Stimulated activated CD8-positive, alpha-beta memory T cell treated with anti-CD3 and anti-CD28 coated beads, Interleukin-7, amount 100 ng/mL, for 24 hours (primary cell): ENCODE measurements at places on chromosomes 4 and X.

DNA sequence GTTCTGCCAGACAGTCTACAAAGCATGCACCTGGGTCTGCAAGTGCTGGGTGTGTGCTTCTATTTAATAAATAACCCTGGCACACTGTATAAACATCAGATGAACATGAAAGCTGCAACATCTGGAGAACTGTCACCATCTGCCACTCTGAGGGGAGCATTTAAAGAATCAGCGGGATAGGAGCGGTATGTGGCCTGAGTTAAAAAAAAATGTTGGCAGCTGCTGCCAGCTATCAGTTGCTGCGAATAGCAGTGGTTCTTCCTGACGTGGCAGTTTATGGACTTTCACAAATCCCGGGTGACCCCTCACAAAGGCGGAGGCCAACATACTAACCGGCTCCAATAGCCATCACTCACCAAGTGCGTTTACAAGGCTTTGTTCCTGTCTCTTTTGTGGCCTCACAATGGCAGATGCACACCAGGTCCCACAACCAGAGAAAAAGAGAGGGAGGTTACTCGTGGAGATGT, 95.1 kb downstream of the RASL11B start:
- no peak for DNase-seq

GRCh38 chr4:80831383-80832361, 198.8 kb upstream of the BMP3 start:
- no peak for DNase-seq

DNA sequence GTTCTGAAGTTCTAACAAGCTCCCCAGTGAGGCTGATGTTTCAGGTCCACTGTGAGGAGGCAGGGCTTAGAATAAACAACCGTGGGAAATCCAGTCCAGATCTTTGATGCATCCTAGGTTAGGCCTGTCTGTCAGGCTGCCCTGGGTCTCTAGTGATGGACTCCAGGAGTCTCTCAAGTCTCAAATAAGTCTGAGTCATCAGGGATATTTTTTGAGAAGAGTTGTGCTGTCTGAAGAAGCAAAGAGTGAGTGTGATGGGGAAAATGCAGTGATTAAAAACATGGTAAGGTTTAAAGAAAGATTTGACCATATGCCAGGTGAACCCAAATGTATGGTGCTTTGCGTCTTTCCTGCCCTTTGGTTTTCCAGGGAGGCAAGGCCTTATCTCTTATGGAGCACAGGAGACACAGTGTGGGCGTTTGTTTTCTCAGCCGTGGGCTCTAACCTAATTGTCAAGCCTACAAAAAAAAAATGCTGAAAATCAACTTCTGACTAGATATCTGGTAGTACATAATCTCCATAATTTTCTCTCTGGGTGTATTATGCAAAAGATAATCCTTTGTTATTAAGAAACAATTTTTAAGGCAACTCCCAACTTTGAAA, 100.7 kb downstream of the PTTG2 start:
- no peak for DNase-seq

- no peak for DNase-seq
Observed at GRCh38 chrX:10728806-10729389, 108.5 kb upstream of the MID1 start.

GRCh38 chr4:143773998-143774895, 73.8 kb upstream of the FREM3 start:
- peak; percentile 6 for DNase-seq

GRCh38 chr4:138290805-138291204, 48.7 kb upstream of the SLC7A11 start:
- no peak for DNase-seq

- no peak for DNase-seq
Observed at GRCh38 chr4:88910101-88910500, 146.9 kb downstream of the FAM13A start.

GRCh38 chr4:82694046-82694445, 104.5 kb downstream of the SCD5 start:
- DNase-seq: no peak

- no peak for DNase-seq
Observed at GRCh38 chr4:119010909-119011606, 122.4 kb downstream of the SYNPO2 start.

DNA sequence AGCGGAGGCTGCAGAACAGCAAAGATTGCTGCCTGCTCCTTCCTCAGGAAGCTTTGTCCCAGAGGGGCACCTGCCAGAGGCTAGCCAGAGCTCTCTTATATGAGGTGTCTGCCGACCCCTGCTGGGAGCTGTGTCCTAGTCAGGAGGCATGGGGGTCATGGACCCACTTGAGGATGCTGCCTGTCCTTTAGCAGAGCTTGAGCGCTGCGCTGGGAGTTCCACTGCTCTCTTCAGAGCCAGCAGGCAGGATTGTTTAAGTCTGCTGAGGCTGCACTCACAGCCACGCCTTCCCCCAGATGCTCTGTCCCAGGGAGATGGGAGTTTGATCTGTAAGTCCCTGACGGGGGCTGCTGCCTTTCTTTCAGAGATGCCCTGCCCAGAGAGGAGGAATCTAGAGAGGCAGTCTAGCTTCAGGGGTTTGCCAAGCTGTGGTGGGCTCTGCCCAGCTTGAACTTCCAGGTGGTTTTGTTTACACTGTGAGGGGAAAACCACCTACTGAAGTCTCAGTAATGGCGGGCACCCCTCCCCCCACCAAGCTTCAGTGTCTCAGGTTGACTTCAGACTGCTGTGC, 10.9 kb downstream of the DCK start:
- DNase-seq: no peak

DNA sequence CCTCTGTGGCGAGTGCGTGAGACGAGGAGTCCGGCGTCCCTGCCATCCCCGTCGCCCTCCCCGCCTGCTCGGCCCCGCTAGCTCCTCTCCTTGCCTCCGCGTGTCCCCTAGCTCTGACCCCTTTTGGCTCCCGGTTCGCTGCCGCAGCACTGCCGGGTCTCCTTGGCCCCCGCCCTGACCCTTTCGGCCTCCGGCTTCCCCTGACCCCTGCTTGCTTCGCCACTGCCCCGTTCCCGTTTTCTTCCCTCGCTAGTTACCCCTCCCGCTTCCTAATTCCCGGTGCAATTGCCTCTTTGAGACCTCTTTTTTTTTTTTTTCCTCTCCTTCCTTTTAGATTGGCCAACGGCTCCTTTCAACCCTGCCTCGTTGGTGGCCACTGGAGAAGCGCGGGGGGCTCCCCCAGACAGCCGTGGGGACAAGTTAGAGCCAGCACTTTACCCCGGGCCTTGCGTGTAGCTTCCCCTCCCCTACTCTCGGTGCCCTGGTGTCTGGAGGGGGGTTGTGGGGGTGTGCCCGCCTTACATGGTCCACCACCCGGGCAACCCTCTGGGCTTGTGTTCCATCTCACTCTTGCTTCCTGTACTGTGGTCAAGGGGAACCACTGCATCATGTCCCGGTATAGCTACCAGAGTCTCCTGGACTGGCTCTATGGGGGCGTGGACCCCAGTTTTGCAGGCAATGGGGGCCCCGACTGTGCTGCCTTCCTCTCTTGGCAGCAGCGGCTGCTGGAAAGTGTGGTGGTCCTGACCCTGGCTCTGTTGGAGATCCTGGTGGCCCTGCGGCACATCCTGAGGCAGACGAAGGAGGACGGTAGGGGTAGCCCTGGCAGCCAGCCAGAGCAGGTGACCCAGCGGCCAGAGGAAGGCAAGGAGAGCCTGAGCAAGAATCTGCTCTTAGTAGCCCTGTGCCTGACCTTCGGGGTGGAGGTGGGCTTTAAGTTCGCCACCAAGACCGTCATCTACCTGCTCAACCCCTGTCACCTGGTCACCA, 548 bp downstream of the TMEM164 start:
- no peak for DNase-seq

GRCh38 chr4:39657465-39657864, 18.8 kb upstream of the SMIM14 start:
- DNase-seq: no peak

GRCh38 chr4:159864337-159864736, 761.5 kb downstream of the RAPGEF2 start:
- no peak for DNase-seq

DNA sequence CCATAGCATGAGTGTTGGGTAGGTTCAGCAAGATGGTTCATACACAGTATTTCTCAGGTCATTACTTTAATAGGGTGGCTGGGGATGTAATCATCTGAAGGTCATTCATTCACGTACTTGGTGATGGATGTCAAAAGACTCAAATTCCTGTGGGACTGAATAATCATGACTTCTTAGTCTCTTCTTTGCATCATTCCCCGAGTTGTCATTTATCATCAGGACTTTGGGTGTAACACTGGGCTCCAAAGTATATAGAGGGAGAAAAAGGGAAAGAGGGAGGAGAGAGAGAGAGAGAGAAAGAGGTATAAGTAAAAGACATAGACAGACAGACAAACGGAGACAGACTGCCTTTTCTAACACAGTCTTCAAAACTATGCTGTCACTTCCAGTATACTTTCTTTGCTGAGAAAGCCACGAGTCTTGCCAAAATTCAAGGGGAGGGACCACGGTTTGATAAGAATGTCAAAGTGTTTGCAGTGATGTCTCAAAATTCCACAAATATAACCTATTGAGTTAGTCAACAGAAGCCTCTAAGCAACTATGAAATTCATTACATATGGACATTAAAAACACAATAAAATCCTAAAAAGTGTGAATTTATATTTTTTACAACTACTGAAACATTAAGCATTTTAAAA, 55.9 kb downstream of the UGT2A3 start:
- no peak for DNase-seq

DNA sequence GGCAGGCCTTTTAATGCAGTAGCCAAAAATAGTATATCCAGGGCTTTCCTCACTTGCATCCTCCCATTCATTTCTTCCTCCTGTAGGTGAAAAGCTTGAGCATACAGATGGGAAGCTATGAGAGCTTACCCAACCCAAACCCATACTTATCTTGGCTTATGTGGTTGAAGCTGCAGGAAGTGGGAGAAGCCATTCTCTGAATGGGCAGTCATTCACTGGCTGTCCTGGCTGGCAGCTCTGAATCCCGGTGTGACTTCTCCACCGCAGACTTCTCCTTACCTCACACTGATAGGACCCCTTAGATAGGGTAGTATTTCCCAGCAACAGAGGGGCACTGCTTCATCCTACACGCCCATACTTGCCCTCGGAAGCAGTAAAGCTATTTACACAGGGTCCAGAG, 125.4 kb downstream of the AMMECR1 start:
- DNase-seq: no peak

- DNase-seq: no peak
Observed at GRCh38 chrX:13364230-13364857, 44.5 kb upstream of the ATXN3L start.

DNA sequence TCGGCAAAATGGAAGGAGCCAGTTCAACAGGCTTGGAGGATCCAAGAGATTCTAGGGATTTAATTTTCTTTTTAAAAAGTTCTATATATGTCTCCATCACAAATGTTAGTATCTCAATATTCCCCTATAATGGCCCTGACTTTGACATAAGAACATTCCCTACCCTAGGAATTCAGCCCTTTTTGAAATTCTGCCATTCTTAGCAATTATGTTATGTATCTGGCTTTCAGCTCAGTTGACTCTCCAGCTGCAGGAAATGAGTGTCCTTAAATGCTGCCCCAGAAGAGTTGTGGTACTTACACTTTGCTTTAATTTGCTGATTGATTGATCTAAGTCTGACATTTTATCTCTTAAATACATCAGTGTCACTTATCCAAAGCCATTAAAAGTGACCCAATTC, 1454.3 kb downstream of the FSTL5 start:
- no peak for DNase-seq

DNA sequence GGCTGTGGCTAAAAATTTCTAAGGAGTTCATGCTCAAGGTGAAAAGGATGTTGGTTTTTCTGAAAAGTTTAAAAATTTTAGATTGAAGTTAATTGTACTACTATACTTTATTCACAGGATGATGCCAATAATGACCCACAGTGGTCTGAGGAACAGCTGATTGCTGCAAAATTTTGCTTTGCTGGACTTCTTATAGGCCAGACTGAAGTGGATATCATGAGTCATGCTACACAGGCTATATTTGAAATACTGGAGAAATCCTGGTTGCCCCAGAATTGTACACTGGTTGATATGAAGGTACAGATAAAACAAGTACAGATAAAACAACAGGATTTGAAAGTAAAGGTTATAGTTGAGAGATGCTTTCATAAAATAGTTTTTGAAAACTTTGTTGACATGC, 12.2 kb downstream of the PAICS start:
- DNase-seq: no peak
